ENCODE measurements at places on chromosomes 4 and X.

- no peak for DNase-seq
Measured at GRCh38 chrX:21838937-21839333, 482 bp upstream of the MBTPS2 start.

GRCh38 chrX:145532176-145532780 lies 285.0 kb downstream of the SPANXN1 start:
- no peak for DNase-seq

GRCh38 chr4:148834804-148835631 lies 392.8 kb upstream of the NR3C2 start:
- no peak for DNase-seq

DNA sequence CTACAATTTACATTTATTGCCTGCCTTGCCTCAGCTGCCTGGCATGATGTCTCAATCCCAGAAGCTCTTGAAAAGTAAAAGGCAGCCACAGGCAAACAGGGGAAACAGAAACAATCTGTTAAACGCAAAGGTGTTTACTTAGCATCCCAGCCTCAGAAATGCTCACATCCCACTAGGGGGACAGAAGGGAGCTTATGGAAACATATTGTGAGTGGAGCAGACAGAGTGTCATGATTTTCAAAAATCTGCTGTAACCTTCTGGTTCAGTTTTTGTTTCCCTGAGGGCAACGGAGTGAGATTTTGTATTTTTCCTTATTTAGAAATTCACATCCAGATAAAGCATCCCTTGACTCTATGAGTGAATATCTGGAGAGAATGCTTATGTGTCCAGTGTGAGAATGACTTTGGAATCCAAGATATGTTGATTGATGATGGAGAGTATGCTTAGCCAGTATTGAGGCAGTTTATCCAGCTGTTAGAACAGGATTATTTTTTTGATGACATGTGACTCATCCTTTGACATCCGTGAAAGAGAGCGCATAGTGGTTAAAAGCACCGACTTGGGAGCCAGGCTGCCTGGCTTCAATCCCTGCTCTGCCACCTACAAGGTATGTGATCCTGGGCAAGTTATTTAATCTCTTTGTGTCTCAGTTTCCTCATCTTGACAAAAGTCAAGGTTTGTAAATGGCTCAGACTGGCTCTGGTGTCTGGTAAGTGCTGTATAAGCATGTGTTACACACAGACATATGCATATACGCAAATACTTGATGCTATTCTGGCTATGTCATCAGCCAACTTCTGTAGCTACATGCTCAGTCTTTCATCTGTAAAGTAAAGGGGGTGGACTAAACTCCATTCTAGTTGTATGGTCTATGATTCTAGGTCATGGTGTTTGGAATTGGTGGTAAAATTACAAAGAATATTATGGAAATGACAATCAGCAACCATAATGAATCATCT lies 381.2 kb downstream of the RAPGEF2 start:
- DNase-seq: peak; percentile 24

DNA sequence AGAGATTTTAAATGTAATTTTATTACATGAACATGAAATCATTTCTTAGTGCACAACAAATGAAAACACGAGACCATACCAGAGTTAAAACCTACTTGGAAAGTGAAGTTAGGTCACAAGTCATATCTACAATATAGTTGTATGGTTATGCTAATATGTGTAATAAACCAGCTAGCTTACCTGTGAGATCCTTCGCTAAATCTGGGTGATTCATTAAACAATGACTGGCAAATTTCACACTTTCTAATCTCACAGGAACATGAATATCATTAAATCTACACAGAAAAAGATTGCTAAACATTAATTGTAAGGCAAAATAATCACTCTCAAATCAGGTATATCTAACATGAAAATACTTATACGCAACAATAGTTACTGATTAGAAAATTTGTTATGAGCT lies 67.6 kb downstream of the PDS5A start:
- no peak for DNase-seq

GRCh38 chrX:13659063-13659462 lies 6.1 kb downstream of the TCEANC start:
- peak; percentile 59 for DNase-seq

- no peak for DNase-seq
Measured at GRCh38 chr4:5918331-5918985, 25.6 kb upstream of the CRMP1 start.

GRCh38 chr4:133891011-133891410 lies 310.6 kb downstream of the PABPC4L start:
- no peak for DNase-seq

GRCh38 chr4:86967073-86967472 lies 32.3 kb downstream of the AFF1 start:
- no peak for DNase-seq

DNA sequence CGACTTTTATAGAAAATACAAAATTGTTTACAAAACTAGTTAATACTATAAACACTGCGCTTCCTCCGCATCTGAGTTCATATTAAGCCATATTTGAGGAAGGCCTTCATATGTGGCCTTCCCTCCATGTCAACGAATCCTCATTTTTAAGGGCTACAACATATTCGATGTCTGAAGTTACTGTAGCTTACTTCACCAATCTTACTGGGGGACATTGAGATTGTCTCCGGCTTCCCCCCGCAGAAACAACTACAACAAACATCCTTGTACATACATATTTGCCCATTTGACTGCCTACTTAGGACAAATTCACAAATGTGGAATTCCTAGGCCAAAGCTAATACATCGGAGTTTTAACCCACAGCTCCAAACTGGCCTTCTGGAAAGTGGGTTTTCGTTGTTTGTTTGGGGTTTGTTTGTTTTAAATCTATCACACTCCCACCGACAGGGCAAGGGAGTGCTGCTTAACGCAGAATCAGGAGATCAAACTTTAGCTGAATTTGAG lies 581 bp upstream of the FAM114A1 start:
- DNase-seq: no peak

GRCh38 chrX:130125091-130125874 lies 15.0 kb upstream of the ELF4 start:
- DNase-seq: peak; percentile 88

GRCh38 chr4:126616795-126617194 lies 1016.0 kb upstream of the INTU start:
- DNase-seq: no peak

DNA sequence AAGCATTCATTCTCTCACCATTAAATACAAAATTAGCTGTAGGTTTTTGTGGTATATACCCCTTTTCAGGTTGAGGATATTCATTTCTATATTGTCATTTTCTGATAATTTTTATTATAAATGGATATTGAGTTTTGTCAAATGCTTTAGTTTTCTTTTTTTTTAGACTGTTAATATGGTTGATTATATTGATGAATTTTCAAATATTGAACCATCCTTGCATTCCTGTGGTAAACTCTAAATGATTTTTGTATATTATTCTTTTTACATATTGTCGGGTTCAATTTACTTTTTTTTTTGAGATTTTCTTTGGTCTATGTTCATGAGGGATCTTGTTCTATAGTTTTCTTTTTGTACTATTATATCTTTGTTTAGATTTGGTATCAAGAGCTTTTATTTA lies 165.1 kb downstream of the GPAT3 start:
- no peak for DNase-seq

GRCh38 chrX:66016905-66017658 lies 22.8 kb downstream of the VSIG4 start:
- no peak for DNase-seq

DNA sequence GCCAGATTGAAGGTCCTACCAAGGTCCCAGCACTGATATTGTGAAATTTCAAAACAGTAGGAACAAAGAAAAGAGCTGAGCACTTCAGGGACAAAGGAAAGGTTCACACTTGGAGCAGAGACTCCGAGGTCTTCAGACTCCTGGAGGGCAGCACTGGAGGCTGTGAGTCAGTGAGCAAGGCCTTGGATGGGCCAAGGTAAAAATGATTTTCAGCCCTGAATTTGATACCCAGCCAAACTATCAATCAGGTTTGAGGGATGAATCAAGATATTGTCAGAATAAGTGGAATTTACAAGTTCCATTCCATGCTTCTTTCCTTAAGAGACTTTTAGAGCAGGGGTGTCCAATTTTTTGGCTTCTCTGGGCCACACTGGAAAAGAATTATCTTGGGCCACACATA lies 111.7 kb downstream of the ADRA2C start:
- DNase-seq: no peak

DNA sequence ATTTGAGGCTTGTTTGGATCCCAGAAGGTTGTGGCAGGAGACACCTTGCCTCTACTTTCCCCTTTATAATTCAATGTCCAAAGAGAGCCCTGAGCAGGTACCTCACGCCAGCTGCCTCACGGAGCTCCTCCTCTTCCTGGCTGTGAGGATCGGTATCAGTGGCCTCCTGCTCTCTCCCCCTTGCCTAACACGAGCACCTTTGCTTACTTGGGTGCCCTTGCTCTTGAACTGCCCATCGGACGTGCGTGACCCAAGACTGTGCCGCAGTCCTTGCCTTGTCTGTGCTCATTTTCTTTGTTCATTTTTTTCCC lies 27.8 kb upstream of the MSANTD1 start:
- DNase-seq: no peak

- DNase-seq: no peak
Measured at GRCh38 chr4:143337600-143338287, 1.1 kb downstream of the GAB1 start.

DNA sequence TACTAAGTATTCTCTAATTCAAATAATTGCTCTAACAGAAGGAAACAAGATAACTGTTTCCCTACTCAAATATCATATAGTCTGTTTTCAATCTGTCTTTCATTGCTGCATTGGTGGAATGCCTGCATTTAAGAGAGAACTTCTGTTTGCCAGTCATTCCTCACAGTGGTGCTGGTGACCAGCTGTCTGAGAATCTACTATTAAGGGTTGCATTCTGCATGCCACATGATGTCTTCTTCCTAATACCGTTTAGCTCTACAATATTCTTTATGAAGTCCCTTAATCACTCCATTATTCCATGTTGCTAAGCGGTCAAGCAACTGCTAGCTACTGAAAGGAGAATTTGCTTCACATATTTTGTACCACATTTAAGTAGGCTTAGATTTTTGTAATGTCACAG lies 167.1 kb upstream of the CENPE start:
- no peak for DNase-seq

- no peak for DNase-seq
Measured at GRCh38 chrX:46927718-46928117, 15.5 kb downstream of the JADE3 start.

GRCh38 chr4:170015285-170015684 lies 10.9 kb downstream of the MFAP3L start:
- no peak for DNase-seq

GRCh38 chrX:48578661-48579128 lies 4.4 kb downstream of the RBM3 start:
- no peak for DNase-seq

- DNase-seq: peak; percentile 6
Measured at GRCh38 chr4:171846232-171846631, 33.0 kb downstream of the GALNTL6 start.

DNA sequence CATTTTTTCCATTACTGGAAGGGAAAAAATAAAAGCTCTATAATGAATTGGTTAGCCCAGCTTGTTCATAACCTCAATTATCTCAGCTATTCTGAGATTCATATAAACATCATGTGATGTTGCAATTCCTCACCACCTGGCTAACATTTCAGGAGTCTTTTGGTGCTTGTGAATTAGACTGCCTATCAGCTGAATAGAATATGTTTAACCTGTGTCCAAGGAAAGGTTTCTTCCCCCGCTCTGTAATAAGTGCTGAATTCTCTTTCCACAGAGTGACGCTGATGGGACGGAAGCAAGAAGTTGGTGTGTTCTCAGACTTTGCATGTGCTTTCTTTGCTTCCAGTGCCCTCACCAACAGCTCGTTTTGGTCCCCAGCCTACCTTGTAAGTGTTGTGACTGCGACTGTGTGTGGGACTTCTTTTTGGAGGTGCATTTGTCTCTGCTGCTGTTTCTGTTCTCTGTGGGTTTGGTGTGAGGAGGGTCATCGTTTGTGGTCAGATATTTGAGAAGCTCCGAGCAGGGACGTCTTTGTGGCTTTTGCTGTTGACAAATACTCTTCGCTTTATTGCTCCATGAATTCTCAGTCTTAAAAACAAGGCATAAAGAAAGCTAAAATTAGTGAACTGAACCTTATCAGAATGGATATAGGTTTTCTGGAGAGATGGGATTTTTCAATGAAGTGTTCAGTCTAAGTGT lies 61.7 kb downstream of the PPARGC1A start:
- DNase-seq: no peak

GRCh38 chrX:54358424-54359211 lies 772 bp upstream of the WNK3 start:
- no peak for DNase-seq

DNA sequence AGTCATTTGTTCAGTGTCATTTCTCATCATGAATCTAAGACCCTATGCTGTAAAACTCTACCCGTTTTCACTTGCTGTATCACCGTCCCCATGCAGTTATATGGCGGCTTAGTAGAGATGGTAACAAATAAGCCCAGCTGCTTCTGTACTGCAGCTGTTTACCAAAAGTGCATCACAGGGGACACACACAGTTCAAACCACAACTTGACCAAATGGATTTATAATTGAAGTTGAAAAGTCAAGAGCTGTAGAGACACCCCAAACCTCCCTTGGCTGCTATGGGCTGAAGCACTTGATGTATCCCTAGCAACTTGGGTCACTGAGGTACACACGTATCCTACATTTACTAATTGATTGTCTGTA lies 219.0 kb upstream of the FGF13 start:
- no peak for DNase-seq
